MCF 10A (cell line): ENCODE measurements at places on chromosomes 6 and 20.
A peak's percentile ranks its signal among the peaks of the same experiment; 100 is the strongest.

DNA sequence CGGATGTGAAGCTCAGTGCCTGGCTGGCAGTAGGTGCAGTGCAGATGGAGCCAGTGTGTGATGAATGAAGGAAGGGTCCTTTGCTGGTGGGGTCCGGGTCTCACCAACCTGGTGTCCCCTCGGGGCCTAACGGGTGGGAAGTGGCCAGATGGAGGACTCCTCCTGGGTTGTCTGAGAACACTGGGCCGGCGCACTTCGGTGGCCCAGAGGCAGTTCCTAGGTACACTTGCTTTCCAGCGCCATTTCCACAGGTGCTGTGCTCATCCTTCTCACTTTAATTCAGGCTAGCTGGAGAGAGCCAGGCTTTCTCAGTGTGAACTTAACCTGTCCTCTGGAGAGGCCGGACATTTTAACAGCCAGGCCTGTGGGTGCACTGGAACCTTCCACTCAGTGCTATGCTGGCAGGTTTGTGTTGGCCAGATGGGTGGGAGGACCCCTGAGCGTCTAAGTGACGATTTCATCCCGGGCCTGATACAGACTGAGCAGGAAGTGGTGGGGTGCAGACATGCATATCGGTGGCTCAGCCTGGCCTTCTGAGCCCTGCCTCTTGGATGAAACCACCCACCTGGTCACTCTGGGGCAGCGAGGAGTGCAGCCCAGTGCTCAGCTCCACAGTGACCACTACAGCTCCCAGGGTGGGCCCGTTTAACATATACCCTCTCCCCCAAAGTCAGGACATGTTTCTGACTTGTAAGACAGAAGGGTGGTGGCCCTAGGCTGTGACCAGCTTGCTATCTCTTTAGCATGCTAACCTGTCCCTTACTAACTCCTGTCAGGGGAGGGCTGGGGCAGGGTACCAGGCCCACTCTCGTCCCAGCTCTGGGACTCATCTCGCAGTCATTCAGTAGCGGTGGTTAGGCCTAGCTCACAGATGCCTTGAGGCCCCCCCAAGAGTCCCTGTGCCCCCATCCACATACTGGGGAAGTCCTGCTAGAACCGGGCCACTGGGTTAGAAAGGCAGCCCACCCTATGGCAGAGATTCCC is 8.2 kb upstream of the PYGB start:
- no peak for DNase-seq

DNA sequence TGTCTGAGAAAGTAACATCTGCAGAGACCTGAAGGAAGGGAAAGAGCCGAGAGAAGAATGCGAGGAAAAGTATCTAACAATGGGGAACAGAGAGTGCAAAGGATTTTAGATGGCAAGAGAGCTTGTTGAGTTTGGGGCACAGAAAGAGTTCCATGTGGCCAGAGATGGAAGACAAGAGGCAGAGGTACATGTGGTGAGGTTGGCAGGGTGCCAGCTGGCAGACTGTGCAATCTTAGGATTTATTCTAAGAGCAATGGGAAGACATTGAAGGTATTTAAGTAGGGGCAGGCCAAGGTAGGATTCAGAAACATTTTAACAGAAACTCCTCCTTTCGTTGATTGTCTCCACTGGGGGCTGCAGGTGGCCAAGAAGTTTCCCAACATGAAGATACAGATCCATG is 20.4 kb upstream of the LBP start:
- no peak for DNase-seq

- no peak for DNase-seq
Observed at GRCh38 chr6:169854813-169855212, 103.4 kb downstream of the ERMARD start.

- no peak for DNase-seq
Observed at GRCh38 chr6:32223258-32224235, at the start of gene NOTCH4. TSS of gene NOTCH4 (minus strand) at chr6:32224067. CDS start at chr6:32223928, 139 bp downstream.

GRCh38 chr6:16570946-16571345 is 190.3 kb downstream of the ATXN1 start:
- DNase-seq, result no peak

DNA sequence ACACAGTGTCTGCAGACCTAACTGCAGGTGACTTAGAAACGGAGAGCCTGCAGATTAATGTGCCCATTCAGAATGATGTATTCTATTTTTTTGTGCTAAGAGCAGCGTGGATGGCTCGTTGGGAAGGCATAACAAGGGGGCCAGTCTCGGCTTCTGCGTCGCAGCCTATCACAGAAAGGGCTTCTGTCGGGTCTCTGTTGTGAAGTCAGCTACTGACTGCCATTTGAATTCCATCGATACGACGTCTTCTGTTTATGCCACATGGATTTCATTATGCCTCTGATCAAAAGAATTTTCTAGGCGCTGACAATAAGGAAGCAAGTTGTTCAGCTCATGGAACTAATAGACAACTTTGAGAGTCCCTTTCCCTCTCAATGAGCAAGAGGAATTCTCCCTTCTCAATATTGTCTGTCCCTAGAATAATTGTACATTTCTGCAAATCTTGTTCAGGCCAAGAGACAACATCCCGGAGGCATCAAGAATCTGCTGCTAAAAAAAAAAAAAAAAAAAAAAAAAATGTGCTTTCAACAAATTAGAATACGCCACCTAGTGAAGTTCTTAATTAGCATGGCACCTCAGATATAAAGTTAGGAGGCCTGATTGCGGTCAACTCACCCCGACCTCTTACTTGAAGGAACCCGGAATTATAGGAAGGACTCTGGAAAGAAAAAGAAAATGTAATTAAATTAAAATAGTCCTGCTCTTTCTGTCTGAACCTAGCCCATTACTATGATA is 223.9 kb downstream of the TSHZ2 start:
- DNase-seq, result no peak

DNA sequence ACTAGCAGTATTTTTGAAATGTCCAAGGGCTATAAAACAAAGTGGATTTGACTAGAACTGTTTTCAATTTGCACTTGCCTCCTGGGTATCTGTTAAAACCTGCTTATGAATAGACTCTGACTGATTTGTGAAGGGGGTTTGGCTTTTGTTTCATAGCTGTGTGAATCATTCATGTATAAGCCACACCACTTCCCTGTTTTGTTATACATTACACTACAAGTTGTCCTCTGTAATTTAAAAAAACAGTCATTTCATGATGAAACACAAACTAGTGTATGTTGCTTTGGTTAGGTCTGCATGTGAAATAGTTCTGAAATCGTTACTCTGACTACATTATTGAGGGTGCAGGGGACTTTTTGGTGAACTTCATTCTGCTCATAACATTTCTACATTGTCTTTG is 121.7 kb downstream of the NKAIN2 start:
- DNase-seq, result peak; percentile 66

DNA sequence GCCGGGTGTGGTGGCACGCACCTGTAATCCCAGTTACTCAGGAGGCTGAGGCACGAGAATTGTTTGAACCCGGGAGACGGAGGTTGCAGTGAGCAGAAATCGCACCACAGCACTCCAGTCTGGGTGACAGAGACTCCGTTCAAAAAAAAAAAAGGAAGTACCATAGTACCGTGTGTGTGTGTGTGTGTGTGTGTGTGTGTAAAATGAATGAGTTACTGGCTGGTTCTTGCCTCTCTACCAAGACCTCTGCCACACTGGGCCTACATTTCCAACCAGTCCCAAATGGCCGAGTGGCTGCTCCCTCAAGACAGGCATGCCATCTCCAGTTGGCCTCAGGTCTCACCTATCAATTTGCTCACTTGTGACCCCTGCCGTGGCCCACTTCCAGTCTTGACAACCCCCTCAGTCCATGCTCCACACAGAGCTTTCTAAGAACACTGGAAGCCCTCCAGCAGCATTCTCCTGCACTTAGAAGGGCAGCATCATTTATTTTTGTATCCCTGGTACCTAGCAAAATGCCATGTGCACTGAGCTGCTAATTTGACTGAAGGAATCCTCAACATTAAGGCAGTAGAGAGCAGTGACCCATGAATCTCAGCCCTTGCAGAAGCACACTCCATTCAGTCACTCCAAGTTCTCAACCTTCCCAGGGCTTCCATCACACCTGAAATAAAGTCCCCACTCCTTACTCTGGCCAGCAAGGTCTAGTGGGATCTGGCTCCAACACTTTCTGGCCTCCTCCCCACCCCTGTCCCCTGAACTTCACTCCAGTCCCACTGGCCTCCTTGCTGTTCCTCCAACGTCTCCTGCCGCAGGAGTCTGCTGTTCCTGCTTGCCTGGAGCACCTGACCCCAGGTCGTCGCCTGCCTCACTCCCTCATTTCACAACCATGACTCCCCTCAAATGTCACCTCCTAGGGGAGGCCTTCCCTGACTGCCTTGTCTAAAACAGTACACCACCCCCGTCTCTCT is 29.9 kb downstream of the COX4I2 start:
- no peak for DNase-seq

DNA sequence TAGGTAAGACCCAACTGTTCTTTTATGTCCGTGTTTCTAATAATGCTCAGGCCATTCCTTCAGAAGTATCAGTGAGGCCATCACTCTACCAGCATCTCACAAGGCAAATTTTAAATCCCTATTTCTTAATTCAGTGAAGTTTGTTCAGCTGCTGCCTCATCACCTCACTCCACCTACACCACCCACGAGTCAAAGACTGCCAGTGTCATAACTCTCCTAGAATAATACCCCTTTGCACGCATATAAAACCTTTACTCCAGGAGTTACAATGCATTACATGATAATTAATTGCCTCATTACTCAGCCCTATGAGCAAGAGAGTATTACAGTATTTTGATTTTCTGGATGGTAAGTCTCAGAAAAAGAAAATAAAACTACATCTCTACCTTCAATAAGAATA is 793.6 kb downstream of the TFAP2A start:
- DNase-seq, result peak; percentile 35

DNA sequence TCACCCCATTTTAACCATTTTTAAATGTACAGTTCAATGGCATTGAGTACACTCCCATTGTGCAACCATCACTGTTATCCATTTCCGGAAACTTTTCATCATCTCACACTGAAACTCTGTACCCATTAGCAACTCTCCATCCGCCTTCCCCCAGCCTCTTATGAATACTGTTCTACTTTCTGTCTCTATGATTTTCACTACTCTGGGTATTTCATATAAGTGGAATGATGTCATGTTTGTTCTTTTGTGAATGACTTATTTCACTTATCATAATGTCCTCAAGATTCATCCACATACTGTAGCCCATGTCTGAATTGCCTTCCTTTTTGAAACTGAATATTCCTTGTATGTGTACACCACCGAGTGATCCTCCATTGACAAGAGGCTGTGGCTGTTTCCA is 92.9 kb upstream of the TOX2 start:
- peak; percentile 54 for DNase-seq

GRCh38 chr6:156004796-156005195 is 549.2 kb upstream of the NOX3 start:
- no peak for DNase-seq

- peak; percentile 26 for DNase-seq
Observed at GRCh38 chr6:147567141-147567805, 58.8 kb downstream of the SAMD5 start.

GRCh38 chr6:160931378-160932310 is 59.9 kb upstream of the MAP3K4 start:
- no peak for DNase-seq

- DNase-seq, result no peak
Observed at GRCh38 chr6:110965629-110966229, 7.2 kb downstream of the GTF3C6 start.

DNA sequence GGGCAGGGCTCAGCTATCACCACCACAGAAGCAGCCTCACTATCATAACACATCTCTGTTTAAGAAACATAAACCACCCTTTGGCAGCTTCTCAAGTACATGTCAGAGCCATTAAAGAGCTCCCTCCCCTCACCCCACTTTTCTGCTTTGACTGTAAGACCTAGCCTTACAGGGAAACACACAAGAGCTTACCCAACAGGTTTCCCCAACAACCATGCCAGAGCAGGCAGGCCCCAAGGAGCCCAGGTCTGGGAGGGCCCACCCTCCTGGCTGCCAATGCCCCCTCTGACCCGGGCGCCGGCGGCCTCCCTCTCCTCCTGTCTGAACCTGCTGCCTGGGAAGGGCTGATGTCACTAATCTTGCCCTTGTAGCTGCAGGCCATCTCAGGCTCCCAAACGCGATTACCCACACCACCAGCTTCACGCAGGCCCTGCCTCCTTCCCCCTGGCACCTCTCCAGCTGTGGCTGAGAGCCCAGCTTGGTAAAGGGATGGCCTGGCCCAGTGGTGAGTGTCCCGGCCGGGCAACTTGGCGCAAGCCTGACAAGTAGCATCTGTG is 402.0 kb downstream of the MAFB start:
- peak; percentile 98 for DNase-seq

DNA sequence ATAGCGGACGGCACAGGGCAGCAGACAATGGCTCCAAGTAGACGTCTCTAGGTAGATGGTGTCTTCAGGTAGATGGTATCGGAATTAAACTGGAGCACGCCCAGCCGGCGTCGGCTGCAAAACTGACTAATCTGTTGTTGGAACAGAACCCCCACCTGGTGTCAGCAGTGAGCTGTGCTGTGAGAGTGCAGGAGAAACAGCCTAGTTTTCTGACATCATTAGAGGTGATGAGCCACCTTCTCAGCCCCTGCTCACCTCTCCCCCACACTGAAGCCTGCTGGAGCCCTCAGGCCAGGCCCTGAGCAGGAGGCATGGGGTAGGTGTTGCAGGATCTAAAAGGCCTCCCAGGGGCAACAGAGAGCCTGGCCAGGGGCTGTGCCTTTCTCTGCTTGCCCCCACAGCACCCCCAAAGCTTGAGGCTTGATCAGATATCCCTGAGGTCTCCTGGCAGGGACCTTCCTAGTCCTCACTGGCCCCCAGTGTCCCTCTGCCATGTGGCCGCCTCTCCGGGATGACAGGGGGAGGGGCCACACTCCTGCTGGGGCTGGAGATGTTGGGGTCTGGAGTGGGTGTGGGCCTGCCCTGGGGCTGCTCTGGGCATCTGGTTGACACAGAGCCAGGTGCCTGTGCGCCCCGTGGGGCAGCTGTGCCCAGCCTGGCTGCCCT is 6.9 kb upstream of the HELZ2 start:
- peak; percentile 74 for DNase-seq

- peak; percentile 97 for DNase-seq
Observed at GRCh38 chr6:160041608-160042007, 72.7 kb downstream of the IGF2R start.

DNA sequence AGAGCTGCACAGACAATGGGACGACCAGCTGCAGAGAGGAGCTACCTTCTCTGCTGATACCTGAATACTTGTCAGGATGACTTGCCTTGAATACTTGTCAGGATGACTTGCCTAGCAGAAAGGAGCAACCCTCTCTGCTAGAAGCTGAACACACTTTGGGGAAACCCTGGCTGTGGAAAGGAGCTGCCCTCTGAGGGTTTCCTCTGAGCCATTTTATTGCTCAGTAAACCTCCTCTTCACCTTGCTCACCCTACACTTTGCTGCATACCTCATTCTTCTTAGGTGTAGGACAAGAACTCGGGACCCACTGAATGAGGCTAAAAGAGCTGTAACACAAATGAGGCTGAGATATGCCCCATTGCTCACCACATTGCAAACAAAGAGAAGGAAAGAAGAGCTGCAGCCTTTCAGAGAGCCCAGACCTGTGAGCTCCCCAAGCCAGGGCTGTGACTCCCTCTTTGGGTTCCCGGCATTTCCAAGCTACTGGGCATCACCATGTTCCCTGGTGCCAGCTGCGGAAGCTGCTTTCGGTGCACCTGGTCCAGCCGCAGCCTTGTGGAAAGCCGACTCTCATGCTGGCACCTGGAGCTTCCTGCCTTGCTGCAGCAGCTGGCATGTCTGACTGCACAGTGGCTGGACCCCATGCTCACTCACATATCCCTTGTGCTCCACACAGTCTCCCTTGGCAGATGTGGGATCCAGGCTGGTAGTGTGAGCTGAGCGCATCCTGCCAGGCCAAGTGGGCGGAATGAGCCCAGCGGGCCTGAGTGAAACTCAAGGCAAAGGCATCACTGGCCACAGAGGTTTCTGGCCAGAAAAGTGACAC is 106.7 kb upstream of the AHI1 start:
- no peak for DNase-seq
